MG63 (cell line): ENCODE measurements at places on chromosomes 1 and 21. TPM values are rescaled to one million over a fixed set of nuclear protein-coding genes. Genes with fewer than 3 reads are reported as not detected.

The OR10Z1 gene
- total RNA-seq: not detected in 2 replicates

The SLC35A3 gene
- total RNA-seq: 11.1 and 27.7 TPM in 2 replicates

The GFI1 gene
- total RNA-seq: not detected in 2 replicates

The VWA5B1 gene
- total RNA-seq: not detected in 2 replicates

The ARMH1 gene
- total RNA-seq: not detected in 2 replicates

The LINGO4 gene
- total RNA-seq: not detected in 2 replicates

DNA sequence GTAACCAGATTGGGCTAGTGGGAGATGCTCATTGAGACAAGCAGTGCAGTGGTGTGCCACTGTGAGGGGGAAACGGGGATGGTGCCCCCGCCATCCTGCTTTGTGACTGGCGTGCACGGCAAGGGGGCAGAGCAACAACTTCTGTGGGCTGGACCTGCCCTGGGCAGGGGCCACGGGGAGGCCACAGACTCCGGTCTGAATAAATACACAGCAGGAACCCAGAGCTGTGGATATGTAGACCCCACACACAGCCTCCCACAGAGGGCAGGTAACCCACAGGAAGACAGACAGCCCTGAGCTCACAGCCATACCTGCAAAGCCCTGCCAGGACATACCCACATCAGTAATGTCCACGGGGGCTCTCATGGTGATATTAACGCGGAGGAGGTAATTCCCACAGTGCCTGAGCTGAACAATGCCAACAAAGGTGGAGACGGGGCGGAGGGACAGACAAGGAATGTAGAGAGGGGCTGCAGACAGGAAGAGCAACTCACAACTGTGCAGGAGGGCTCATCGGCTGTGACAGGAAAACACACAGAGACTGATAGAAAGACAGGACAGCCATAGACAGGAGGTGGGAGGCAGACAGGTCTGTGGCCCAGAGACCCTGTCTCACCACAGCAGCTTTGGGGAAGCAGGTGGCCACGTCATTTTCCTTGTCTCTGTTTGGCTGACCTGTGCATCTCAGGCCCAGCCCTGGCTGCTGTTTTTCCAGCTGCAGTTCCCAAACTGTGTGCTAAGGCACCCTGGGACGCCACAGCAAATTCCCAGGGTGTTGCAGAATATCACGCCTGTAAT lies 4.9 kb upstream of the WNT3A start:
- DNase-seq: no peak

DNA sequence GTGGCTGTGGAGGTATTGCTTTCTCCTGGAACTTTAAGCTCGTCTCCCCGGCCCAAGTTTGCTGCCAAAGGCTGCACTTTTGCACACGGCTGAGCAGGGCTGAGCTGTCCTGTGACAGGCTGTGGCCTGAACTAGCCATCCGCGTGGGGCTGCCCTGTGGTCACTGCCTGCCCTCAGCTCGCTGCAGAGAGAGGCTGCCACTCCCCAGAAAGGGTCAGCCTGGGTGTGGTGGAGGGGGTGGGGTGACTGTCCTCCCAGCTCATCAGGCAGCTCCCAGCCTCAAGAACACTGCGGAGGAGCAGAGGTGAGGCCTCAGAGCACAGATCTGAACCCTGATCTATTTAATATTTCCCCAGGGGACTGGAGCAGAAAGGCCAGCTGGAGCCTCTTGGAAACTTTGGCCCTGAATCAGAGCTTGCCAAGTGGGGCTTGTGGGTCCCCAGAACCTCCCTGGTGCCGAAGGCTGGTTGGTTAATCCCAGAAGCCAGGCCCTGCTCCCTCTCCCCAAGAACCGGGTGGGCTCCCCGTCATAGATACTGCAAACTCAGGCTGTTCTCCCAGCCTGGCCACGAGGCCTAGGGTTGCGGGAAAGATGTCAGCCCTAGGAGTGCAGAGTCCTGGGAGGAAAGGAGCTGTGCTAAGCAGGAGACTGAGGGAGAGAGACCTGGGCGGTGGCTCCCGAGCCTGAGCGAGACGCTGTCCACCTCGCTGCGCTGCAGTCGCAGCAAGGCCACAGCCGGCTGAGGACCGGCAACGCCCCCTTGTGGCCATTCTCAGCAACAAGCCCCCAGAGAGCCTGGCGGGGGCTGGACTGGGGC lies 125.1 kb upstream of the IPO9 start:
- peak; percentile 75 for DNase-seq

DNA sequence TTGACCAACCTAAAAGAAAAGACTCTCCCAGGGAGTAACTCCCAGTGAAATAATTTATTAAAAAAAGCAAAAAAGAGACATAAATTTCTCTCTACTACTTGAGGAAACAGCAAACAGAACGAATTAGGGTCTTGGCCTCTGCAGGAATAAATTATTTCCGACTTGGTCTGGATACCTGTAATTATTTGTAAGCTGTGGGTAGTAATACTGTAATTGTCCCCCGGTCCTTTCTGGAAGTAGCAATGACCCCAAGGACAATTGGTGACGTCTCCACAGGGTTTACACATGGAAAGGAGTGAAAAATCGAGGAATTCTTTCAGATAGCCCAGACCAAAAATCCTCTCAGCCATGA lies 3.7 kb upstream of the SIM2 start:
- DNase-seq: no peak

- DNase-seq: no peak
Measured at GRCh38 chr1:238153939-238154338, 263.2 kb upstream of the ZP4 start.

GRCh38 chr1:213720032-213720431 lies 267.7 kb upstream of the PROX1 start:
- no peak for DNase-seq

- no peak for DNase-seq
Measured at GRCh38 chr1:92483610-92484471, 2.9 kb downstream of the GFI1 start.

- DNase-seq: no peak
Measured at GRCh38 chr1:30188999-30189398, 534.4 kb downstream of the MATN1 start.

DNA sequence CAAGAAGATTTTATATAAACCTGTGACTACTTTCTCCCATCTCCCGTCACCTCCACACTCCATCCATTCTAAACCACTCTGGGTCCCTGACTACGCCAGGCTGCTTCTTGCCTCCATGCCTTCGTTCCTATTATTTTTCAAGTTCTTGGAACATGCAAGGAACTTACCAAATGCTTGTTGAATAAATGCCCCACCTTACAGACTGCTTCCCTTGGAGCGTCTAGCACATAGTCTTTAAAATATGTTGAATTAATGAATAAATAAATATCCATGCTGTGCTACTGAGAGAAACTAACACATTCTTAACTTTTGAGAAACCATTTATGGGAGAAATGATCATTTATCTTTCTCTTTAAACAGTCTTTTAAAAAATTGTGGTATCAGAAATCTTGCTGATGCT lies 27.6 kb downstream of the VTCN1 start:
- DNase-seq: no peak

DNA sequence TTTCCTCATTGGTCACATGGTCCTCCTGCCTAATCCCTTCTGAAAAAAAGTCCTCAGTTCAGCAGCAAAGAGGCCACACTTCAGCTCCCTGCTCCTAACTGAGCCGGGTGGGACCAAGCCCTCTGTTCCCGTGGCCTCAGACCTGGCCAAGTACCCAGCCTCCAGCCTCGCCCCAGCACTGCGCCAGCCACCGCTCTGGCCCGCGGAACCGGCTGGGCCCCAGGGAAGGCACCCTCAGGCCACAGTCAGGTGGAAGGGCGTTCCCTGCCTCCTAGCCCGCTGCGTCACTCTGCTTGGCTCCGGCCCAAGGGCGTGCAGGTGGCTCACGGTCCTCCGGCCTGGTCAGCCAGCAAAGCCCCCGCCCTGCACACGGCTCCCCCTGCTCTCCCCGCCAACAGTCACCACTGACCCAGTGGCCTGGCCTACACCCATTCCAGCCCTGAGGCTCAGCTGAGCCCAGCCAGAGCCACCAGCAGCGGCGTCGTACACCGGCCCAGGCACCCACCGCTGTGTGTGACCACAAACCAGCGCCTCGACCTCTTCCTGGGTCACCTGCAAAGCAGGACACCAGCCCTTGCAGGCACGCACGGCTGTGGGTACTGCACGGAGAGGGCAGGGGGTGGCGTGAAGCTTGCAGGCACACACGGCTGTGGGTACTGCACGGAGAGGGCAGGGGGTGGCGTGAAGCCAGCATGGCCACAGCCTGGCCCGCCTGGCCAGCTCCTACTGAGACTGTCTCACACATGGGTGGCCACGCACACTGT lies 19.4 kb downstream of the NADK start:
- no peak for DNase-seq

GRCh38 chr21:44648557-44649311 lies 2.5 kb downstream of the KRTAP10-11 start:
- DNase-seq: no peak

DNA sequence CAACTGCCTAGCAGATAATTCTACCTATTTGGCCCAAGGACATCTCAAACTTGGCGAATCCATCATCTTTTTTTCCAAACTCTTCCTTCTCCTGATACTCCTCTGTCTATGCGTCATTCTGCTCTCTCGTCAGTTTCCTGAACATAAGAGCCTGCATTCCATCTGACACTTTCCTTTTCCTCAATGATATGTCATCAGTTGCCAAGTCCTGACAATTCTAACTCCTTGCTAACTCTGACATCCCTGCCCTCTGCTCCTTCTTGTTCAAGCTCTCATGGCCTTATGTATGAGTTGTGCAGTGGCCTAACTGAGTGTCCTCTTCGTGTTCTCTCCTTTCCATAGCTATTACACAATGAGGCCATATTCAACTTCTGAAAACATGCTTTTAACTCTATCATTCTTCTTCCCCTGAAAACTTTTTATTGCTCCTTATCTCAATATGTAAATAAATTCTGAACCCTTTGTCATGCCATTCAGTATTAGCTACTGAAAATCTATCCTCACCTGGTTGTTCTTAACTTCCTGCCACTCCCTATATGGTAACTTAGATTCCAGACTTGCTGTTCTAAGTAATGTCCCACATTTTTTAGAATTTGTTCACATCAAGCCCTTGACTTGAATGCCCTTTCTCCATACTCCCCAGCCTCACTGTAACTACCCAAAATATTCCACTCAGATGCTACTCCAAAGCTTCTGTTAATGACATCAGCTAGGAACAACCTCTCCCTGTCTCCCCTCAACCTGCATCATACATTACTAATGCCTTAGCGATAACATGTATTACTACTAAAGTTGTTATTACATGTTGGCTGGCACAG lies 11.5 kb downstream of the PALMD start:
- DNase-seq: no peak

- no peak for DNase-seq
Measured at GRCh38 chr1:235670157-235670776, 20.7 kb upstream of the GNG4 start.

- DNase-seq: peak; percentile 81
Measured at GRCh38 chr1:209926045-209926444, 12.0 kb upstream of the SYT14 start.

GRCh38 chr1:219514728-219515127 lies 98.2 kb downstream of the ZC3H11B start:
- DNase-seq: no peak

DNA sequence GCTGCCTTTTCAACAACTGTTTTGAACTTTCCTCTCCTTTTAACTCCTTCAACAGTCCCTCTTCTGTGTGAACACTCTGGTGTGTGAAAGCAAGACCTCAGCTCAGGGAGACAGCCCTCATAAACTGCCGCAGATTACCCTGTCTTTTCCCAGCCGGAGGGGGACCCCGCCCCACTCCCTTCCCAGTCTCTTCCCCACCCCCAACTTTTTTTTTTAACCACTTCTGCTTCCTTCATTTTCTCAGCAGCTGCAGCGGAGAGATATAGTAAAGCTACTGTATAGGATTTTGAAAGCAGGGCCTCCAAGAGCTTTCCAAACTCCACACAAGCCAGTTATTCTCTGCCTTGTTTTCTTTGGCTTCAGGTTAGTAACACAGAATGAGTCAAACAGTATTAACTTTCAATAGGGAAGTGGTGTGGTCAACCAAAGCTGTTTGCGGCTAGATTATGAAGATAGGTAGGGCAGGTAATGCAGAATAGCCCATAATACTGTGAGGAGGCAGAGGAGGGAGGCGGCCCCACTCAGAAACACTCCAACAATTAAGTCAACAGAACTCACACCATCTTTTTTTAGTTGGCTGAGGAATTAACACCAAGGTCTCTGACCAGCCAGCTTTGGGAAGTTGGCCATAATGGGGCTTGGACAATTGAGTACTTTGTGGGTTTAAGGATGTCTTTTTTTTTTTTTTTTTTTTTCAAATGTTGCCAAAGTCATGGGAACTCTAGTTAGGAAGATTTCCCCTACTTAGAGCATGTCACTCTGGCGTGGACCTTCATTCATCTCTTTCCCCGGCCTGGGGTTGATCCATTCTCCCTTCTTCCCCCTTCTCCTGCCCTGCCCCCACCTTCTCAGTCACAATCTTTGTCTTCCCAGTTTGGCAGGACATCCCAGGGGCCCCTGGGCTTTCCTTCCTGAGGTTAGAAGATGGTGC lies 177.0 kb downstream of the CLIC6 start:
- peak; percentile 39 for DNase-seq

GRCh38 chr1:171753685-171754352 lies 12.0 kb upstream of the VAMP4 start:
- no peak for DNase-seq

DNA sequence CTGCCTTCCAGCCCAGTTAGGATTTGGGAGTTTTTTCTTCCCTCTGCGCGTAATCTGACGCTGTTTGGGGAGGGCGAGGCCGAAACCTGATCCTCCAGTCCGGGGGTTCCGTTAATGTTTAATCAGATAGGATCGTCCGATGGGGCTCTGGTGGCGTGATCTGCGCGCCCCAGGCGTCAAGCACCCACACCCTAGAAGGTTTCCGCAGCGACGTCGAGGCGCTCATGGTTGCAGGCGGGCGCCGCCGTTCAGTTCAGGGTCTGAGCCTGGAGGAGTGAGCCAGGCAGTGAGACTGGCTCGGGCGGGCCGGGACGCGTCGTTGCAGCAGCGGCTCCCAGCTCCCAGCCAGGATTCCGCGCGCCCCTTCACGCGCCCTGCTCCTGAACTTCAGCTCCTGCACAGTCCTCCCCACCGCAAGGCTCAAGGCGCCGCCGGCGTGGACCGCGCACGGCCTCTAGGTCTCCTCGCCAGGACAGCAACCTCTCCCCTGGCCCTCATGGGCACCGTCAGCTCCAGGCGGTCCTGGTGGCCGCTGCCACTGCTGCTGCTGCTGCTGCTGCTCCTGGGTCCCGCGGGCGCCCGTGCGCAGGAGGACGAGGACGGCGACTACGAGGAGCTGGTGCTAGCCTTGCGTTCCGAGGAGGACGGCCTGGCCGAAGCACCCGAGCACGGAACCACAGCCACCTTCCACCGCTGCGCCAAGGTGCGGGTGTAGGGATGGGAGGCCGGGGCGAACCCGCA lies at the start of gene PCSK9:
Gene PCSK9, plus strand, starts transcription at position 207 of the 741 bp plus-strand sequence. Its CDS starts 290 bp downstream, at position 497.
- no peak for DNase-seq

DNA sequence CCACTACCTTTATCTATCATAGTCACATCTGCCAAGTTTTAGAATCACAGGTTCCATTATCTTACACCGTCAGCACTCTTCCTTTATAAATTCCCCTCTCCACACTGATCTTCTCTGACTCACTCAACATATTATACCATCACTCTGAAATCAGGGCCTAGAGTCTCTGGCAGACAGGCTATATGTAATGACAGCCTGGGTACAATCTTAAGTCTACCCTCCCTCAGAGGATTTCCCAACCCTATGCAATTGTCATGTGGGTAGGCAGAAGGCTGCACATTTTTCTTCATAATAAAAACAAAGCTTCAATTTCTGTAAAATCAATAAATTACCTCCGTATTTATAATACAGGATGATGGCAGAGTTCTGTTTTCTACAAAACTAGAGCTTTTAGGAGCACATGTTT lies 138.0 kb downstream of the RERE start:
- DNase-seq: no peak

- no peak for DNase-seq
Measured at GRCh38 chr1:11058595-11059154, 1.1 kb downstream of the SRM start.

- DNase-seq: no peak
Measured at GRCh38 chr1:245216366-245217115, 61.8 kb downstream of the KIF26B start.
